ENCODE measurements at places on chromosomes 11 and 22.

DNA sequence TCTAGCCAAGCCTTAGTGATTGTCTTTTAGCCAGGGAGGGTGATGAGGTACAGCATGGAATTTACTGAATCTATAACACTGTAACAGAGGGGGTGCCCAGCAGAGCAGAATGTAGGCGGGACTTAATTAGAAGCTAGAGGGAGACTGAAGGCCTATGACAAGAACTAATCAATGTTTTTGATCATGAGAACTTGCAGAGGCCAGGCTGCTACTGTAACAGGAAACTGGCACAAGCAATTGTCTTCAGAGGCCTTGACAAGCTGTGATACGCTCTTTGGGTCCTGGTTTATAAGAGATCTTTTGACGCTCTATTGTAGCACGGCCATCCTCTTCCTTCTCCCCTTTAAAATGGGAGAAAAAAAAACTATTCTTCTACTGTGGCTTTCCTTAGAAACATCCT lies 1297.3 kb downstream of the JRKL start:
- DNase-seq = no peak

- no peak for DNase-seq
Observed at GRCh38 chr11:116172851-116173250, 599.9 kb downstream of the BUD13 start.

- no peak for DNase-seq
Observed at GRCh38 chr11:60860943-60861342, 5.2 kb upstream of the PTGDR2 start.

DNA sequence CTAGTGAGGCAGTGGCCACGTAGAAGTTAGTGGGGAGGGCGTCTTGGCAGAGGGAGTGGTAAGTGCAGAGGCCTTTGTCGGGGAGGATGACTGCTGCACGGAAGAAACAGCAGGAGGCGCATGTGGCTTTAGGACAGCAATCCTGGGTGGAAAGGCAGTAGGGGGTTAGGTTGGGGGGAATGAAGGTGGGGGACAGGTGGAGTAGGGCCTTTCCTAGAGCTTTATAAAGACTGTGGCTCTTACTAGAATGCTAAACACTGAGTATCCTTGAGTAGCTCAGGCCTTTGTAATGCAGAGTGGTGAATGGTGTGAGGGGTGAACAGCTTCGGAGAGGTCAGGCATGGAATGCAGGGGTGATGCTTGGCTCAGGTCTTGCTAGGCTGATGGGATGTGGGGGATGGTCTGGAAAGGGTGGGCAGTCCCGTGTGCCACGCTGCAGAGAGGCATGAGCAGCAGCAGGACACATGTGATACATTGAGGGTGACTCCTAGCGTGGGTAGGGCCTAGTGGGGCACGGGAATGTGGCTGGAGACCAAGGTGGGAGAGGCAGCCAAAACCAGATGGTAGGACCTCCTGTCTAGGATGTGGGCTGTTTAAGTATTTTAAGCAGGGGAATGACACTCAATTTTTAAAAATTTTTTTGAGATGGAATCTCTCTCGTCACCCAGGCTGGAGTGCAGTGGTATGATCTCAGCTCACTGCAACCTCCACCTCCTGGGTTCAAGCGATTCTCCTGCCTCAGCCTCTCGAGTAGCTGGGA lies 19.2 kb downstream of the AP2A2 start:
- no peak for DNase-seq

DNA sequence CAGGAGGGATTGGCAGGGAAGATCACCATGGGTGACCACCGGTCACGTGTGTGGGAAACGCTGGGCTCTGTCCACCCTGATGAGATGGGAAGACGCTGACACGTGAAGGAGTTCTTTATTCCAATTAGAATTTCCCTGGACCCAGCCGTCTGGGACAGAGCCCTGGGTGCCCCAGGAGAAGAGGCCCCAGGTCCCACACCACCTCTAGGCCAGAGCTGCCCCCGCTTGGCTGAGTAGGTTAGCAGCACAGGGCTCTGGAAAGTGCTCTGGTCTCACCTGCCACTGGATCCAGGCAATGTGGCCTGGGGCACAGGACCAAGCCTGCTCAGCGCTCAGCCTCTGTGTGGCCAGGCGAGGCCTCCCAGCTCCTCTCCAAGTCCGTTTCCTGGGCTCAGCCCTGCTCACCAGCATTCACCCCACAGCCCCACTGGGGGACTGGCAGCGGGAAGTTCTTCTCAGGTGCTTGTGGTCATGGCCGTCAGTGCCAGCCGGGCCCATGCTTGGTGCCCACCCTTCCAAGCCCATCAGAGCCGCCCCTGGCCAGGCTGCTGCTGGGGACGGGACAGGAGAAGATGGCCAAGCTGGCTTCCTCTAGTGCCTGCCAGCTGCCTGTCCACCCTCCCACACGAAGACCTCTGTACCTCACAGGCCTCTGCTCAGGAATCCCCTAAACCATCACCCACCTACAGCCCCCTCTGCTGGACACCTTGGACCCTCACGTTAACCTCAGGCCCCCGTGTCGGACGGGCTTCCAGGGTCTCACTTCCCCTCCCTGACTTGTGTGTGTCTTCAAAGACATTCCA lies 62.5 kb upstream of the FGF3 start:
- no peak for DNase-seq

- no peak for DNase-seq
Observed at GRCh38 chr22:19143967-19144400, 467 bp downstream of the ESS2 start.

- no peak for DNase-seq
Observed at GRCh38 chr11:58807343-58807742, 37.2 kb downstream of the GLYATL2 start.

- DNase-seq = no peak
Observed at GRCh38 chr22:39925909-39926679, 25.2 kb downstream of the GRAP2 start.

- DNase-seq = no peak
Observed at GRCh38 chr22:31726692-31727091, 23.2 kb downstream of the PRR14L start.

- DNase-seq = no peak
Observed at GRCh38 chr11:60978546-60979380, 7.3 kb downstream of the CD6 start.

- no peak for DNase-seq
Observed at GRCh38 chr11:2443881-2444820, at the start of gene TRPM5. Gene TRPM5, minus strand, starts transcription at chr11:2444514. Its CDS starts 21,478 bp downstream, at chr11:2423036.

- no peak for DNase-seq
Observed at GRCh38 chr11:122833846-122834464, 4.3 kb upstream of the CRTAM start.

- DNase-seq = no peak
Observed at GRCh38 chr11:108672113-108672512, 7.2 kb downstream of the DDX10 start.

DNA sequence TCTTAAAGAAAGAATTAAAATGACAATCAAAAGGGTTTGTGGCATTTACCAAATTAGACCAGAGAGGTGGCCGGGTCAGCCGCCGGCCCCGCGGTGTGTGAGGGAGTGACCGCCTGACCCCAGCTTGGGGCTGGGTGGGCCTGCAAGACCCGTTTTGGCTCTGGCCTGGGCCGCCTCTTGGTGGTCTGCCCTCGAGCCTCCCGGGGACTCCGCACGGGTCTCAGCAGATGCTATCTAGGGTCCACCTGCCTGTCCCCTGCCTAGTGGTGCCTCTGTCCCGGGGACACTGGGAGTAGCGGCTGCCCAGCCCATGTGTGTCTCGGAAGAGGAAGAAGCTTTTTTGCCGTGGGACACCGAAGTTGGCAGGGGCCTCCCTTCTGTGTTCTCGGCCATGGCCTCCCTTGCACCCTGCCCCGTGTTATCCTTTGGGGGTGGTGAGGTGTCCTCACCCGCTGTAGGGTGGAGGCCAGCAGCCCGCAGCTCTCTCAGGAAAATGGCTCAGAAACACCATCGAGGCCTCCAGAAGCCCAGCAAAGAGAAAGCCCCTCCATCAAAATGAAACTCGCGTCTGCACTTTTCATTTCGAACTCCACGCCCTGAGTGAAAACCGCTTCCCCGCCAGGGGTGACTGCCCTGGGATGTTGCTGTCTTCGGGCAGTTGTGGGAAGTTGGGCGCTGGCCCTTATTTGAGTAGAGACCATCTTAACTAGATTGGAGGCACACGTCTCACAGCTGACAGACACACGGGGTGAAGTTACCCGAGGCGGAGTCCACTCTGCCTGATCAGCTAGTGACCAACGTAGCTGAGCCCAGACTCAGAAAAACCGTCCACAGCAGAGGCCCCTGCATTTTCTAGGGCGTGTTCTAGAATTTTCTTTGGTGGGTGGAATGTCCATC lies 8.0 kb downstream of the CCND1 start:
- DNase-seq = no peak

- no peak for DNase-seq
Observed at GRCh38 chr11:20000351-20001134, 159.7 kb downstream of the DBX1 start.

DNA sequence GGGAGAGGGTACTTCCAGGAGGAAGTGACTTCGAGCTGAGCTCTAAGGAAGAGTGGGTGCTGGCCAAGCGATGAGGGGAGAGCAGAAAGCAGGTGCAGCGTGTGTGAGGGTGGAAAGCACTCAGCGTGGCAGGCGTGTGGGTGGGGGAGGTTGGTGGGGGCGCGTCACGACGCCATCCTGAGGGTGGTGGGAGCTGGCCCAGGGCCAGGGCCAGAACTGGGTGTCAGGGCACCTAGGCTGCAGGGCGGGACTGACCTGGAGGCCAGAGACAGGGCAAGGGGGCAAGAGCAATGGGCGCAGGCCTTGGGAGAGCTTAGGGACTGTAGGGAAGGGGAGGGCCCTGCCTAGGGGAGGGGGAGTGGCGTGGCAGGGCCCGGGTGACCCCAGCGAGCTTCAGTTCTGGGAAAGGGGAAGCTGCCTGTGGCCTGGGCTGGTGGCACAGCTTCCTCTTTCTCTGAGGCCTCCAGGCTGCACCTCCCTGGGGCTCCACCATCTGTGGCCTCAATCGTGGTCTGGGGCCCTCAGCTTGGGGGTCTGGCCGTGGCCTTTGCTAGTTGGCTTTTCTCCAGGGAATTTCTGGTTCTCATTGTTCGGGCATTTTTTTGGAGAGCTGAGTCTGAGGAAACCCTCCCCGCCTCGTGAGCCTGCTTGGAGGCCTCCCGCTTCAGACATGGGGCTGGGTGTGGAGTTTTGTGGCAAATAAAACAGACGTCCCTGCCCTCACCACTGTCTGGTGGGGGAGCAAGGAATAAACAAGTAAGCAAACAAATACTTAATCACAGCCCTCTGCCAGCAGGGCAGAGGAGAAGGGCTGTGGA lies 8.9 kb downstream of the RELT start:
- DNase-seq = no peak

DNA sequence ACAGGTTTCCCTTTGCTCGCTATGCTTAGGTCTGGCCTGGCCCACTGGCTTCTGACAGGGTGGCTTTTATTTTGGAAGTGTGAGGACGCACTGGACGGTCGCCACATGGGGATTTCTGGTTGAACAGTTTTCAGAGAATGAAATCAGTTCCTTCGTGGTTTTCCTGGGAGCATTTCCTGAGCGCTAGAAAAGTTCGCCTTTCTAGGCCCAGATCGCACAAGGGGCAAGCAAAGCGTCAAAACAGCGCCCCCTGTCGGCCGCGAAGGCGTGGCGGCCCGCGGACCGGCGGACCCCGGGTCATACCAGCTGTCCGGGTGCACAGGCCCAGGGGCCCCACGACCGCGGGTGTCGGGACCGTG lies 12.7 kb upstream of the CYP2R1 start:
- no peak for DNase-seq

- no peak for DNase-seq
Observed at GRCh38 chr11:128776424-128777284, 82.8 kb downstream of the FLI1 start.

DNA sequence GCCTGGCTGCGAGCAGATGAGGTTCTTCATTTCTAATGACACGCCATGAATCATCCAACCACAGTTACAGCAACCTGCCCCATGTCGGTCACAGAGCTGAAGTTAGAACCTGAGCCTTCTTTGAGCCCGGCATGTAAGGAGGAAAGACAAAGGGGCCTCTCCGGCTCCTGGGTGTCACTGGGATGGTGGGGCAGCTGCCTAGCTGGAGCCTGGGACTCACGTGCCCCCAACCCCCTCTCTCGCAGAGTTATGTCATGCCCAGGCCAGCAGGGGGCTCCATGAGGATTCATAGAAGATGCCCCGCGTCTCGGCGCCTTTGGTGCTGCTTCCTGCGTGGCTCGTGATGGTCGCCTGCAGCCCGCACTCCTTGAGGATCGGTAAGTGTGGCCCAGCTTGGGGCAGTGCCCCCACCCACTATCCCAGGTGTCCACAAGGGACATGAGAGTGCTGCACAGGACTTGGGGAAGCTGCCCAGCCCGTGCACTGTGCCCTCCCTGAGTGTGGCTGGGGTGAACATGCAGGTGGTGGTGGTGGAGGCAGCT lies 148.5 kb downstream of the GRIK4 start:
- DNase-seq = no peak

DNA sequence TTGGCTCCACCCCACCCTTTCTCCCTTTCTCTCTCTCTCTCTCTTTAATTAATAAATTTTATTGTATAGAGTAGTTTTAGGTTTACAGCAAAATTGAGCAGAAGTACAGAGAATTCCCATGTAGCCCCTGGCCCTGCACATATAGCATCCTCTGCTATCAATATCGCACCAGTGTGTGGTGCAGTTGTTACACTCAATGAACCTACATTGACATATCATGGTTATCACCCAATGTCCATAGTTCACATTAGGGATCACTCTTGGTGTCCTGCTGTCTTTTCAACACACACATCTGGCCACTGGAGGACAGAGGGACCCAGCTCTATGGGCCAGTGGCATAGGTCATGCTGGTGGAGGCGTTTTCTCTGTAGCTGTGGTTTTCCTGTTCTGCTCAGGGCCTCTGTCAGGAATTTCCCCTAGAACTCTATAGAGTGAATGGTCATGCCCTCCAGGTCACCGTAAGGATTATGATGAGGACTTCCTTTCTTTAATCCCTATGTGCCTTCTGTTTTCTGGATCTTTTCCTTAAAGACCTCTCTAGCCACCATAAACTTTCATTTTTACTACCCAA lies 98.2 kb upstream of the NAV2 start:
- DNase-seq = no peak

GRCh38 chr11:72721689-72722049 lies 30.5 kb downstream of the ARAP1 start:
- no peak for DNase-seq
